Activated naive CD4-positive, alpha-beta T cell treated with anti-CD3 and anti-CD28 coated beads, Interleukin-2, amount 50 U/mL, for 72 hours (primary cell): ENCODE measurements at places on chromosomes 13 and 19. TPM values are rescaled to one million over a fixed set of nuclear protein-coding genes. Genes with fewer than 3 reads are reported as not detected.

GRCh38 chr13:21812192-21812626 is 141.3 kb downstream of the FGF9 start:
- no peak for DNase-seq

DNA sequence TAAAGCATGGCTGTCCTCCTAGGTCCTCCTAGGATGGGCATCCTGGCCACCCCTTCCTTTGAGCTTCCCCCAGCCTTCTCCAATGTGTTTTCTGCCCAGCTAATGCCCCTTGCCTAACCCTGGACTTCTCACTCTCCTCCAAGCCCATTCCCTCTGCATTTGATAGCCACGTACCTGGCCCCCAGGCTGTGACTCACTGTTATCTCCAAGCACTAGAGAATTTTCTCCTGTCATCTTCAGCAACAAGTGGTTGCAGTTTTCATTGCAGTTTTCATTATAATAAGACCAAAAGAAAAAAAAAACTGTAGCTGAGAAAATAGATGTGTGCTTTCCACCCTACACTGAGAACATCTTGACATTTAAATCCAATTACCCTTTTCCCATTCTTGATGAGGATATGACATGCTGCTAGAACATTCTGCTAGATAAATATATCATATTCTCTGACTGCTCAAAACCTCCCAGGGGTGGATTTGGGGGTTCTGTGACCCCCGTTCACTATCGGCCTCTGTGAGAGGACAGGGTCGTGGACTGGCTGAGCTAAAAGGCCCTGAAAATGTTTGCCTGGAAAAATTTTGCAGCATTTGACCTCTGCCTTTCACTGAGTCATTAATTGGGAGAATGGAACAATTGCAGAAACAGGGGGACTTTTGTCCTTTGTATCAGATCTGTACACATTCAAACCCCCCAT is 58.8 kb upstream of the KCTD15 start:
- no peak for DNase-seq

DNA sequence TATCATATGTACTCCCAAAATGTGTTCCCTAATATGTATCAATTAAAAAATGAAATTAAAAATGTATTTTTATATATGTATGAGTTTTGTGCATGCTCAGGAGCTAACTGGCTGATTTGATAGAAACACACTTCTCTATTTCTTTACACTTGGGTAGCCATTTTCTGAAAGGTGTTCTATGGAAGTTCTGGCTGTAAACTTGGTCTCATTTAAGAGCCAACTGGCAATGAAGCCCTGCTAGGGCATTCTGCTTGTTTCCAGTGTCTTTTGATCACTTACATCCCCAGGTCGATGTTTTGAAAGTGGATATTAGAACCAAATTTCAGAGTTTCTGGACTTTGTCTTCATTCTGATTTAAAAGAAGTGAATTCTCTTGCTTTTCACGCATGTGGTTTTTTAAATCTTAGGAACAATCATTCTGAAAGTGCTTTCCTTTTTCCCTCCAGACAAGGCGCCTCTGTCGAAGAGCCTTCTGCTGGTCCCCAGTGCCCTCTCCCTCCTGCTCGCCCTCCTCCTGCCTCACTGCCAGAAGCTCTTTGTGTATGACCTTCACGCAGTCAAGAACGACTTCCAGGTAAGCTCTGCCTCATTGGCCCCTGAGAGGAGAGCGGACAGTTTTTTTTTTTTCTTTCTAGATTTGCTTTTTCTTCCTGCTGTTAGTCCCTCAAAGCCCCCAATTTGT is 20.1 kb downstream of the GPR18 start:
- no peak for DNase-seq

Gene SPACA4
- total RNA-seq = not detected

DNA sequence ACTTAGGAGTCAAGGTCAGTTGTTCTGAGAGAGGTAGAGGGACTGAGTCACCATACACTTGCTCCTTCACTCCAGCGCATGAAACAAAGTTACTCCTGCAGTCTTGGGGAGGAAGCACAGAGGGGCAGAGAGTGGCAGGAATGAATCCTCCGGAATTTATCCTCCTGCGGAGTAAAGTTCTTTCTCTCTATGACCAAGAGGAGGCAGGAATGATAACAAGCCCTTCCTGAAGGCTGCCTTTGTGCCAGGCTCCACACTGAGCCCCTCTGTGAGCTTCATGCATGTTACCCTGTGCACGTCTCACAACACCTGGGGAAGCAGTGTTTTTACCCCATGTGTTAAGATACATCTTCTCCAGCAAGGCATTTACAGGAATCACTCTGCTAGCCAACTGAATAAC is 458.4 kb downstream of the KLF12 start:
- no peak for DNase-seq

Gene CEBPA
- 0.49 TPM for total RNA-seq

Gene HPN
- not detected for total RNA-seq

- no peak for DNase-seq
Observed at GRCh38 chr13:46086985-46087384, 17.8 kb downstream of the CPB2 start.

GRCh38 chr13:48775285-48775684 is 121.6 kb downstream of the CYSLTR2 start:
- no peak for DNase-seq

DNA sequence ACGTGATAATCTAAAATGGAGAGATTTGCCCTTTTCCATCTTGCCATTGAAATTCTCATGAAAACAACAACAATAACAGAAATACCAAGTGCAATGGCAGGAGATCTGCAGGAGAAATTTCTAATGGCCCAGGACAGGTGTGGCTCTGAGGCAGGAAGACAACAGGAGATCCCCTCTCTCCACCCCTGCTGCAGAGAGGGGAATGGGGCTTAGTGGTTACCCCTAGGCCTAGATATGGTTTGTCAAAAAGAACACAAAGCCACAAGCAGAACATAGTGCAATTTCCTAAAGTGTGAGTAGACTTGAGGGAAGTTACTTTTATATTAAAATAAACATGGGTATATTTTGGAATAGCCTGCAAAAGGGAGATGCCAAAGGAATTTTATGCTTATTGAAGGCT is 369.5 kb downstream of the KCNRG start:
- DNase-seq = no peak

Gene SMIM24
- total RNA-seq = 0.72 TPM

DNA sequence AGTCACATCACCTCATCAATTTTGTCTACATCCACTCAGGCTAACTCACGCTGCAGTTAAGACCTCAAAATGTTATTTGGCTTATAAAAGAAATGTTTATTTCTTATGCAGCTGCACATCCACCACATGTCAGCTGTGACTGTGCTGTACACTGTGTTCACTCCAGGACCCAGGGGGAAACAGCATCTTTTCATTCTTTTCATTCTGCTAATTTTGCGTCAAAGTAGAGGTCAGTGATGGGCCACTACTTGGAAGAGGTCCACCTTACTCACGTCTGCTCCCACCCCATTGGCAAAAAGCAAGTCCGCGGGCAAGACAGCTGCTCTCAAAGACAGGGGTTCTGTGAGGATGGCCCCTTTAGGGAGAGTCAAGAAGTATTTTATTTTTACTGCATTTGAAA is 4.5 kb upstream of the DCT start:
- DNase-seq = no peak

Gene CCNE1
- 48.6 TPM for total RNA-seq

Gene AKAP11
- total RNA-seq = 42.3 TPM

GRCh38 chr13:110627351-110627750 is 12.0 kb downstream of the NAXD start:
- no peak for DNase-seq
